AG08395 (cell line): ENCODE measurements at places on chromosomes 3 and 15.

GRCh38 chr3:150936693-150937092, 31.5 kb upstream of the MINDY4B start:
- no peak for DNase-seq

DNA sequence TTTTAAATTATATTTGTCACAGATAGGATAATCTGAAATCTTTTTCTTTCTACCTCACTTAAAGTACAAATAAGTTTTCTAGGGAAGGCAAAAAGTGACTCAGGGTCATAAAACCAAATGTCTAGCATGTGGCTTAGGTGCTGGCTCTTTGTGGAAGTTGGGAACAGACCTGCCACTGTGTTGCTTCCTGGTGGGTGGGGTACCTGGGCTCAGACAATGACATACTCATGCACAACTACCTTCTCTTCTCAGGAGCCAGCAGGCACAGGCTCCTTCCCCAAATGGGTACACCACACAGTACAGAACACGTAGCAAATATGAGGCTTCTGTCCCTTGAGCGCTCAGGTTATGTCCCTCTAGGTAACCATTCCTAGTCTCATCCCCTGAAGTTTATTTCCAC, 40.1 kb upstream of the MUC13 start:
- DNase-seq: no peak

DNA sequence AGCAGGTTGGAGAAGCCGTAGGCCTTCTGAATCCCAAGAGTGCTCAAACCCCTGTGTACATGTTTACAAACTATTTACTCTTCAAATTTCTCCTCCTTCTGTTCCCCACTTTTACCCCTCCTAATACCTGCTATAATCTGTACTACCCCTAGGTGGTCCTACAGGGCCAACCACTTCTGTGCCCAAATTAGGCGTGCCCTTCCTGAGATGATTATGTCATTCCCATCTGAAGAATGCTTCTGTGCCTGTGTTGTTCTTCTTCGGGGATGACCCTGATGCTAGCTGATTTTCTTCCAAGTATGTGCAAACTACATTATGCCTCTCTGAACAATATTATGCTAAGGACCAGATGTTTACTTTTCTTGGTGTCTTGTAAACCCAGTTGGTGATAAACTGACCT, 20.5 kb downstream of the RBP2 start:
- DNase-seq: peak; percentile 5

GRCh38 chr15:61989667-61990066, 70.6 kb downstream of the VPS13C start:
- no peak for DNase-seq

- peak; percentile 54 for DNase-seq
Measured at GRCh38 chr3:81419228-81419627, 342.2 kb downstream of the GBE1 start.

GRCh38 chr3:50154840-50155490, at the start of gene SEMA3F:
TSS of gene SEMA3F (plus strand) at chr3:50155324. CDS start at chr3:50159623, 4,299 bp downstream.
- peak; percentile 87 for DNase-seq

GRCh38 chr3:124510290-124510689, 220.0 kb upstream of the UMPS start:
- peak; percentile 79 for DNase-seq

GRCh38 chr3:67898916-67899315, 244.5 kb upstream of the SUCLG2 start:
- DNase-seq: no peak
